ENCODE measurements at places on chromosomes 3 and 15.

GRCh38 chr15:67108122-67108961, 42.9 kb downstream of the SMAD3 start:
- no peak for DNase-seq

GRCh38 chr3:178203165-178203564, 333.1 kb upstream of the KCNMB2 start:
- DNase-seq: no peak

- DNase-seq: no peak
Measured at GRCh38 chr3:104952146-104952972, 414.4 kb upstream of the ALCAM start.

DNA sequence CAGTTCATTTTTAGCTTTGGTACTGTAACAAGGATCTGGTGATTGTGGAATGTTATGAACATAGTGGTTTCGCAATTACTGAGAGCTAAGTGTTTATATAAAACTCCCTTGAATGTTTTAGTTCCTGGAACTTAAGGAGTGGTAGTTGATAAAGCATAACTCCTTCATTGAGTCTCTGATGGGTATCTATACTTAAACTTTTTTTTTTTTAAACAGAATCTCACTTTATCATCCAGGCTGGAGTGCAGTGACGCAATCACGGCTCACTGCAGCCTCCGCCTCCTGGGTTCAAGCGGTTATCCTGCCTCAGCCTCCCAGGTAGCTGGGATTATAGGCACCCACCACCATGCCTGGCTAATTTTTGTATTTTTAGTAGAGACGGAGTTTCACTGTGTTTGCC, 11.3 kb downstream of the PRKCI start:
- no peak for DNase-seq

GRCh38 chr3:182784542-182784941, 8.8 kb upstream of the ATP11B start:
- DNase-seq: no peak

DNA sequence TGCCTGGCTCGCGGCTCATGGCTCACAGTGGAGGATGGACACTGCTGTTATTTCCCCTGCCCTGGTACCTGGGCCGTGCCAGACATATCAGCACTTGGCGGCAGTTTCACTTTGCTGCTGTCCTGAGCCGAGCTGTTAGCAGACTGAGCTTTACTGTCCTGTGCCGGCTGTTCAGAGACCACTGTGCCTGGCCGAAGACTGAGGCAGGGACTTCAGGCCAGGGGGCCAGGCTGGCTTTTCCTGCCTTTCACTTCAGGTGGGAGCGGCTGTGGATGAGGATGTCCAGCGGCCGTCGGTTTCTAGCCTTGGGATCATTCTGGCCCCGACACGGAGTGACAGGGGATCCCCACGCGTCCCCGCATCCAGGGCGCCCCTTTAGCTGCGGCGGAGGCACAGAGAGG, 1.1 kb downstream of the ATP10A start:
- no peak for DNase-seq

- no peak for DNase-seq
Measured at GRCh38 chr3:13574083-13574797, 25.3 kb downstream of the FBLN2 start.

GRCh38 chr3:25960776-25961175, 170.9 kb downstream of the OXSM start:
- no peak for DNase-seq

DNA sequence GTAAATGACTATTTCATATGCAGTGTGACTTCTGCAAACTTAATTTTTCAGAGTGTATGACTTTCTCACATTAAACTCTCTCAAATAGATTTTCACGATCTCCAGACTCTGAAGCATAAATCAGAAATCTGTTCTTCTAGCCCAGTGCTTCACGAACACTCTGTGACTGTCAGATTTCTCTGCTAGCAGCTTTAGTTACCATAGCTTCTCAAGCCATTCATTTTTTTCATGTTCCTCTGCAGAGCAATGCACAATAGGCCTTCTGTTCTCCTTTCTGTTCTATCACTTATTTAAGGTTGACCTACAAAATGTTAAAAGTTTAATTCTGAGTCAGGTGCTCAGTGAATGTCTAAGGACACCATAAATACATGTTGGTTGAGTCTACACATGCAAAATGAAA, 1102.2 kb downstream of the TUSC7 start:
- DNase-seq: no peak

DNA sequence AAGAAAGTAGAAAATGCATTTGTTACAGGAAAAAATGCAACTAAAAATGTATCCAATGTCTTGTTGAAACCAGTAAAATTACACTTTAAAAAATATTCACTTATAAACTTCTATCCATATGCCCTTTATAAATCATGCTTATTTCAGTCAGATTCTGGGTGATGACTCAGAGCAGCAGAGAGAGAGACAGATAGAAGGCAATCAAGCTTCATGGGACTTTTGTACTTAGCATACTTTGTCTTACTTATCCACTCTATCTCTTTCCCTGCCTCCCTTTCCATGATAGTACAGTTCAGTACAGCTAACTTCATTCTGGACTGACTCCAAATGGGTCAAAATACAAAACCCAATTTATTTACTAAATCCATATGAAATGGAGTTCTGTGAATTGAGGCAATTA, 1438.2 kb downstream of the ZPLD1 start:
- DNase-seq: no peak

DNA sequence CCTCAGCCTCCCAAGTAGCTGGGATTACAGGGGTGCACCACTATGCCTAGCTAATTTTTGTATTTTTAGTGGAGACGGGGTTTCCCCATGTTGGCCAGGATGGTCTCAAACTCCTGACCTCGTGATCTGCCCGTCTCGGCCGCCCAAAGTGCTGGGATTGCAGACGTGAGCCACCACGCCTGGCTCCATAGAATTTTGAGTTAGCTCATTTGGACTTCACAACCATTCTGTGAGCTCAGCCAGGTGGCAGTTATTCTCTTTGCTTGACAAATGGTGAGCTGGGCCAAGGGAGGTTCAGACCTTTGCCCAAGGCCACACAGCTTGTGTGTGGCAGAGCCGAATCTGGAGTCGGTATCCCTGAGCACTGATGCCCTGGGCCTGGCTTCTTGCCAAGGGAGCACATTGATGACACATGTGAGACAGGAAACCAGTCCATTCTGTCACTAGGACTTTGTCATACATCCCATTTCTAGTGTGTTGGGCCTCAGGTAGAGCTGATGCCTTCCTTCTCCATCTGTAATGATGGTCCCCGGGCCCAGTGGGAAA, 17.6 kb downstream of the PODXL2 start:
- no peak for DNase-seq

- DNase-seq: no peak
Measured at GRCh38 chr15:89664441-89665350, 9.4 kb upstream of the KIF7 start.

DNA sequence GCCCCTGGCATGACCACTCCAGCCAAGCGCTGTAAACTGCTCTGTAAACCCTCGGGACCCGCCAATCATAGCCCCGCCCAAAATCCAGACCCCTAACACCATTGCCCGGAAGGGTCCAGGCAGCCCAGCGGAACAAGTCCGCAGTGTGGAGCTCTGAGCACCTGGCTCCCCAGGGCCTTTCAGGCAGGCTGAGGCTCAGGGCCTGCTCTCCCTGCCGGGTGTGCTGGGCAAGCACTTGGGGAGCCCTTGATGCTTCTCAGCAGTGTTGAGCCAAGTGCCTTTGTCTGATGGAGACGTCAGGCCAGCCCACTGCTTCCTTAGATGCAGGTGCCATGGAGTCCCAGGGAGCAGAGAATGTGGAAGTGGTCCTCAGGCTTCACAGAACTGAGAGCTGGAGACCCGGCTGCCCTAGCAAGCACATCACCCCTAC, 106.2 kb downstream of the TLE3 start:
- no peak for DNase-seq

- no peak for DNase-seq
Measured at GRCh38 chr15:65115086-65115485, at the start of gene UBAP1L. TSS of gene UBAP1L (minus strand) at chr15:65115200. CDS start at chr15:65106215, 8,985 bp downstream.

DNA sequence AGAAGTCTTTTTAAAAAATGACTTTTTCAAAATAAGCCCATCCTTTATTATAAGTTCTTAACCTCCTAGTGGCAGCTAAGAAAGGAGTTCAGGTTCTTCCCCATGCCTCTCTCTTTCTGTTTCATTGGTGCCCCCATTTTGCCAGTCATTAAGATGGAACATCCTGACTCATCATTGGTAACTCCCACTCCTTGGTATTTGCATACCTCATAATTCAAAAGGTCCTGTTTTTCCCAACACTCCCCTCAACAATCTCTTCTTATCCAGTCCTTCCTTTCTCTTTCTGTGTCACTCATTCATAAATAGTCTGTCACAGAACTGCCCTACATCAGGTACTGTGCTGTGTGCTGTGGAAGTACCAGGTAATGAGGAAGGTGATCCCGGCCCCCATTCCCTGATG, 394.0 kb downstream of the FOXP1 start:
- DNase-seq: no peak

DNA sequence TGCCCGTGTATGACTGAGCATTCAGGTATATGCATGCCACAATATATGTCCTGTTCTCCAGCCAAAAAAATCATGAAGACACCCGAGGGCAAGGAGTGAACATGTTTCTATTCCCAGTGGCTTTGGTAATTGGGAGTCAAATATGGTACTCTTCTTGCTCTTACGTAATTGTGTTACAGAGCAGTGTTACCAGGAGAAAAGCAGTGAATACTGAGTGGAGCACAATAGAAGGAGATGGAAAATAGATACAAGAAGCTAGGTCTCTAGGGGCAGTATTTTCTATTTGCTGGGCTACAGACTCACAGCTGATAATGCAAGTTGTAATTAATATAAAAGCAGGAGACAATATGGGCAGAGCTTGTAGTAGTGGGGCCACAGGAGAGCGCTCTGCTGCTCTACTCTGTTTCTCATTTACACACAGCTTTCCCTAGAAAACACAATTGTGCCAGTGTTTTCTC, 13.2 kb downstream of the MEIS2 start:
- DNase-seq: no peak

DNA sequence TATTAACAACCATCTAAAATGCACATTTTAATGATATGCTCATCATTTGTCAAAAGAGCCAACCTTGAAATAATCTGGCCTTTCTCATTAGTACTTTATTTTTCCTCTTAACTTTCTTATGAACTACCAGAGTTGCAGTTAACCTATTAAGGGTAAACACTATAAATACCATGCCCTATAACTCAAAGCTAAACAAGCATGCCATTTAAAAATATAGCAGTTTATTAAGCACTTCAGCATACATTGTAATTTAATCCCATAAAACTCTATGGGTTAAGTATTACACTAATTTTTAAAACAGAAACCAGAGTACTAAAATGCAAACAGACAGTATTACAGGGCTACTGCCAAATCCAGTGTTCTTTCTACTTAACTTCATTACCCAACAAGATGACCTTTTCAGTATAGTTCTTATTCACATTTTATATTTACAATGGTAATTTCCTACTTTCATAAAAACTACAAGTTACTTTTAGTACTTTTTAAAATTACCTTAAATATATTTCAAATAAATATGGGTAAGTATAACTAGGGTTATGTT, 11.8 kb downstream of the NPTN start:
- no peak for DNase-seq

DNA sequence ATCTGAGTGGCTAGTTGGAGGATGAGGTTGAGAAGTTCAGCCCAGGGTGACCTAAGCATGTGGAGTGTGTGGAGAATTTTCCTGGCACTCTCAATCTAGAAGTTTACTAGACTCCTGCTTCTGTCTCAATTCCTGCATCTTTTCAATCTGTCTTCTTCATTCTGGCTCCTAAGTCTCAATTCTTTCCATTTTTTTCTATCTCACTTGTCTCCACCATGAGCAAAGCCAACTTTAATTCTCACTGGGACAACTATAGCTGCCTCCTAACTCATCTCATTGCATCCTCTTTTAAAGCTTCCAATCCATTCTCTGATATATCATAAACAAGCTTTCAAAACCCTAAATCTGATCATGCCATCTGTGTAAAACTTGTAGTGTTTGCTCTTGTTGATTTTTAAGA, 569.3 kb downstream of the NAALADL2 start:
- DNase-seq: no peak

- no peak for DNase-seq
Measured at GRCh38 chr3:66397745-66398144, 103.1 kb downstream of the LRIG1 start.

DNA sequence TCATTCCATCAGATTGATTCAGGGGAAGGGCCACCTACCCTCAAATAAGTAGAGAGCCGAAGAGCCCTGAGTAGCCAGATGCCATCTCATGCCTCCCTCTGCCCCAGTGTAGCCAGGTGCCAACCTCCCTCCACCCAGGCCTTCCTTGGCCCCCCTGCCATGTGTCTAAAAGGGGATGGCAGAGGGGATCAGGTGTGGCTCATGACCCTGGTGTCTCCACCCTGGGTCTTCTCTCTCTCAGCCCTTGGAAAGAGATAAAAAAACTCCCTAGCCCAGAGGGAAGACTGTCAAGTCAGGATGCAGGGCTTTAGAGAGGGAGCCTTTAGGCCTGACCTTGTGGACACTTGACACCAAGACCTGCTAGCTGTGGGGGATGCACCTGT, 5.2 kb downstream of the GRM2 start:
- DNase-seq: no peak

DNA sequence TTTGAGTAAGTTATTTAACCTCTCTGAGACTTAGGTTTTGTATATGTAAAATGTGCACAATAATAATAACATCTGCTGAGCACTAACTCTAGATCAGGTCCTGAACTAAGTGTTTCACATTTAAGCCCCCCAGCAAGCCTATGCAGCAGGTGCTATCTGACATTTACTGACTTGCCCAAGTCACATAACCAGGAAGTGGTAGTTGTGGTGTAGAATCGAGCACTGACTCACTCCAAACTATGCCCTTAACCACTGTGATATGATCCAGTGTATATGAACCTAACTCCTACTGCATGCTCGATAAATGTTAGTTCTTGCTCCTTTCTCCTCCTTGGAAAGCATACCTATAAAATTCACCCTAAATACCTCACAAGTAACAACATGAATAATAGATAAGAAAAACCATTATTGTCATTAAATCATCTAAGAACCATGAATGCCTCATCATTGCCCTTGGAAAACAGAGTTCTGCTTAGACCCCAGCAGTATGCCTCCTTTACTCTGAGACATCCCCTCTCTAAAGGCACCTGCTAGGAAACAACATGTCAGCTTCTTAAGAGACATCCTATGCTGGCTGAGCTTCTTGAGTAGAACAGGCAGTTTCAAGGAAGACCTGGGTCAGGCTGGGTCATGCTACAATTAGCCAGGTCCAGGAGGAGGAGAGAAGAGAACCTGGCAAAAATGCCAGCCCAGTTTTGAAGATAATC, 3.0 kb upstream of the SHC4 start:
- peak; percentile 24 for DNase-seq

GRCh38 chr3:61686228-61686648, 124.9 kb downstream of the PTPRG start:
- DNase-seq: no peak

DNA sequence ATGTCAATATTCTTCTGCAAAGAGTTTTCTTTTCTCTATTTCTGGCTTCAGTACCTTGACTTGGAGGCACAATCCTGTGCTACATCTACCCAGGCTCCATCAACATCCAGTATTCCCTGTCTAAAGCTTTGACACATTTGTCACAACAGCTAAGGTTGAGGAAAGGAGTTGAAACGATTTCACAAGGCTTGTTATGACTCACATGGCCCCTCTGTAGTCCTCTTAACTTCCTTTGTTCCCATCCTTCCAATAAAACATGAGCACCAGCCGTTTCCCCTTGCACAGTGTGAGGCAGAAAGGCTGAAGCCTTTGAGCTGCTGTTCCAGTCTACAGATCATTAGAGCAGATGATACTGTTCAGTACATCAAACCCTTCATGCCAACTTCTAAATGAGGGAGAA, 163.0 kb upstream of the TMCO5A start:
- DNase-seq: no peak

GRCh38 chr3:76051145-76051544, 265.8 kb upstream of the ZNF717 start:
- DNase-seq: no peak

- DNase-seq: no peak
Measured at GRCh38 chr3:47891613-47892005, 88.7 kb downstream of the DHX30 start.
